Right atrium auricular region (tissue), 2 donors: ENCODE measurements at places on chromosomes 3 and 15.
A peak's percentile ranks its signal among the peaks of the same experiment; 100 is the strongest.

- no peak for DNase-seq
Measured at GRCh38 chr15:67758619-67759300, 66.5 kb upstream of the SKOR1 start.

GRCh38 chr3:62142331-62143085, 230.8 kb downstream of the FEZF2 start:
- no peak for DNase-seq

- peak; percentile 71 for DNase-seq
Measured at GRCh38 chr3:125062904-125063618, 7.3 kb upstream of the HEG1 start.

DNA sequence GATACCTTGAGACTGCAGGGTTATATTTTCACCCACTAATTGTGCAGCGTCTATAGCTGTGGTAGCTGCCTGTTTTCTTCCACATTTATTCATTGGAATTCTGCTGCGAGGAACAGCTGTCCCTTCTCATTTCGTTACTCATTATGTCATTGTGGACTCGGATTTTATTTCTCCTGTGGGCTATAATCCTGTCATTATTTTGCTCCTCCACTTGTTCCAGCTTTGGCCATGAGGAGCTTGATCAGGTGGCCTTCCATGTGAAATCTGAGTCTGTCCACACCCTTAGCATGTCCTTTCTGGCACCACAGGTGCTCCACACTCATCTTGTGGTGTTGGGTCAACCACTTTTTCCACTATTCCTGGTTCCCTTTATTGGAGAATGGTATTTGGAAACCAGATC, 14.8 kb downstream of the LYSMD4 start:
- no peak for DNase-seq

DNA sequence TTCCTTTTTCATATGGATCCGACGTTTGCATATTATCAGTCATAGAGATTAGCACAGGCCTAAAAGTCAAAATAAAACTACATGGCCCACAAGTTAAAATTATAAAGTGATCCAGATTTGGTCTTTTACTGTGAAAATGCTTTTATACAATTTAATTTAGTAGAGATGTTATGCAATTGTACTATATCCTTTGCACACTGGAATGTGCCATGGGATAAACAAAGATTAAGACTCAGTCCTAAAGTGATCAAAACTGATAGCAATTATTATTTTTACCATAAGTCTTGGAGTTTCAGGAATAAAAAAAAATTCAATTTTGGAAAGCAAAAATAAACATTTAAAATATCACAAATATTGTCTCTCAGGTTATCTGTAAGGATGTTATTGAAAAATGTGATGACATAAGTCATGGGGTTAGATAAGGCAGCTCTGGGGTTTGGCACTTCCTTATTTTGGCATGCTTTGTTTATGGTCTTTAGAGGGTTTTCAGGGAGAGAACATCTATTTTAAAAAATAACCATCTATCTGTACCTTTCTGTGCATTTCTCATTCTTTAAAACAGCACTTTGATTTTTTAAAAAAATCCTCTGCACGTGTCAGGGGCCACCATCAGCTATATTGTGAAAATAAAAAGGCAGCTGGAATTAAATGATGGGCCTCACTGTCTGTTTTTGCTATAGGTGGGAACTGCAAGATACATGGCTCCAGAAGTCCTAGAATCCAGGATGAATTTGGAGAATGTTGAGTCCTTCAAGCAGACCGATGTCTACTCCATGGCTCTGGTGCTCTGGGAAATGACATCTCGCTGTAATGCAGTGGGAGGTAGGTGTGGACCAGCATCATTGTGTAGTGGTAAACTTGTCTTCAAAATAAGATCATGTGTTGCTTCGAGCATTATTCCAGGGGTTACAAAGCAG, 67.3 kb downstream of the TGFBR2 start:
- DNase-seq, result no peak

DNA sequence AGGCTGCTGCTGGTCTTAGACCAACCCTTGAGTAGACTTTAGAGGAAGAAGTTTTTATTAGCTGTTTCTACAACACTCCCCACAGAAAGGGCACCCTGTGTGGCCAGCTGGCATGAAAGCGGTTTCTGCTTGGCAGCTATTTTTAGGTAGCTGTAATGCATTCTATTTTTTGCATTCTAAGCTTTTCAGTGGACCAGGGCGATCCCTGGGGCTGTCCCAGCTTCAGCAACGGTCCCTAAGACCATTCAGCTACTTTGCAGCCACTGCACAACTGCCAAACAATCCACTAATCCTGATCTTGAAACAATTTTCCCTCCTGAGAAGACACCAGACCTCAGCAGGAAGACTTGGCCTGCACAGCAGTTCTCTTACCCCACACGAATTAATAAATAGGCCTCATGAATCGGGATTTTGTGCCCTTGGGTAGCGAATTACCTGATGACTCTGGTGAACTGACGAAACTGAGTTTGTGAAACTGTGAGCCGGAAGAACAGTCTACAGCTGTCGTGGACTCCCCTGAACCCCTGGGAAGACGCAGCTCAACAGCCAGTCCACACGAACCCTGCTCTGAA, 14.6 kb upstream of the TFRC start:
- DNase-seq, result no peak

DNA sequence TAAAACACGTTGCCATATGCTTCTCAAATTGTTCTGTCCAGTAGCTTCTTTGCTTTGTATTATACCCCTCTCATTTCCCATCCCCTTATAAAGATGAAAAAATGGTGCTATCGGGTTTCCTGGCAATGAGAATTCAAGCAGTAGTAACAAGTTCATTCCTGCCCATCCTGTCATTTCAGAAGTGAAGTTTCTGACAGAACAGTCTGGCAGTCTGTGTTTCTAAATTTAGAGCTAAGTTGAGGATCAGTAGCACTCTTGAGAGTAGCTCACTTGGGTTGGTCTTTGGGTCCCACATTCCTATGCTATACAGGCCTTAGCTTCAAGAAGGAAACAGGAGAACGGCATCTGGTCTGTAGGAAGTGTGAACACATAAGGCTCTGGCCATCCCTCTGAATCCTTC, 134.6 kb downstream of the GHSR start:
- DNase-seq, result no peak

- DNase-seq, result no peak
Measured at GRCh38 chr3:85594676-85595075, 635.9 kb downstream of the CADM2 start.

DNA sequence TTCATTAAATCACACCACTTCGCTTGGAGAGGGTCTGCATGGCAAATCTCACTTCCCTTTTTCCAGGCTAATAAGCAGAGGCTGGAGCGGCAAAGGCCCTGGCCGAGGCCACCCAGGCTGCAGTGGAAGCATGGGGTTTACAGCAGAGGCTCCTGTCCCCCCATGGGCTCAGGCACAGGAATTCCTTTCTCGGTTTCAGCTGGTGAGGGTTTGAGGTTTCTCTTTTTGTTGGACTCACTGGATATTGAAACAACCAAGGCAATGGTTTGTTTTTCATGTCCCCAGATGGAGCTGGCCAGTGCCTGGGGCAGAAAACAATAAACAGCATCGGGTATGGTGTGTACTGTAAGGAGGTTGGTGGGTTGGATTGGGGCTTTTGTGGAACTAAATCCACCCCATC, 175.6 kb upstream of the RASGRP1 start:
- no peak for DNase-seq

- no peak for DNase-seq
Measured at GRCh38 chr15:63530752-63531299, 26.4 kb downstream of the USP3 start.

- no peak for DNase-seq
Measured at GRCh38 chr3:185760550-185760949, 64.3 kb downstream of the IGF2BP2 start.

DNA sequence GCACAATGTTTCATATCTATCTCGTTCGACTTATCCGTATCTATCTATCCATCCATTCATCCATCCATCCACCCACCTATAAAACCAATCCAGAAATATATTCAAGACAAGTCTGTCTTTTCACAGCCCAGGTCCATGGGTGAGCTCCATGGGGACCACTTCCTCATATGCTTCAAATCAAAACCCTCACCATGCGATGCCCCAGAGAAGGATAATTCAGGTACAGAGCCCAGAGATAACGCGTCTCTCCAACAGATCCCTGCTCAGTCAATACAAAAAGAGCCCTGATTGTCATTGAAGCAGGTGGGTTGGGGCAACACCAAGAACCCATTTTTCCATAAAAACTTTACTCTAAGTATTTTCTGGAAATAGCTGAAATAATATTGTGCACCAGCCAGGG, 47.2 kb downstream of the PCSK6 start:
- peak; percentile 40 for DNase-seq
